DMS53 (cell line): ENCODE measurements at places on chromosomes 16 and 17.

- DNase-seq, result peak; percentile 89
These were observed 30.7 kb upstream of the MED9 start for GRCh38 chr17:17445925-17446665.

- no peak for DNase-seq
These were observed 4.8 kb downstream of the CDK5R1 start for GRCh38 chr17:32491371-32492263.

DNA sequence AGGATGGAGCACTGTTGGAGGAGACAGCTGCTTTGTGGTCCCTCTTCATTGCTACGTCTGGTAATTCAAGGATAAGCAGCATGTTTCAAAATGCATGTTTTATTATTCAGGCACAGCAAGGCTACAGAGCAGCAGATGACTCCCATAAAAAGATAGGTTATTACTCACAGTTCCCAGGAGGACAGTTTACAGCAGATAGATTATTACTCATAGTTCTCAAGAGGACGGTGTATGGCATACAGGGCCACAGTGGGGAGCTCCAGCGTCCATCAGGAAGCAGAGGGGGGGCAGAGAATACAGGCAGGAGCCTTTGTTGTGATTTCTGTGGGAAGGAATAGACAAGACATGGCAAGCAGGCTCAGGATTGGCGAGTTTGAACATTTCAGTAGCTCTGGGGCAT, 72.9 kb downstream of the DNAH9 start:
- DNase-seq, result no peak

DNA sequence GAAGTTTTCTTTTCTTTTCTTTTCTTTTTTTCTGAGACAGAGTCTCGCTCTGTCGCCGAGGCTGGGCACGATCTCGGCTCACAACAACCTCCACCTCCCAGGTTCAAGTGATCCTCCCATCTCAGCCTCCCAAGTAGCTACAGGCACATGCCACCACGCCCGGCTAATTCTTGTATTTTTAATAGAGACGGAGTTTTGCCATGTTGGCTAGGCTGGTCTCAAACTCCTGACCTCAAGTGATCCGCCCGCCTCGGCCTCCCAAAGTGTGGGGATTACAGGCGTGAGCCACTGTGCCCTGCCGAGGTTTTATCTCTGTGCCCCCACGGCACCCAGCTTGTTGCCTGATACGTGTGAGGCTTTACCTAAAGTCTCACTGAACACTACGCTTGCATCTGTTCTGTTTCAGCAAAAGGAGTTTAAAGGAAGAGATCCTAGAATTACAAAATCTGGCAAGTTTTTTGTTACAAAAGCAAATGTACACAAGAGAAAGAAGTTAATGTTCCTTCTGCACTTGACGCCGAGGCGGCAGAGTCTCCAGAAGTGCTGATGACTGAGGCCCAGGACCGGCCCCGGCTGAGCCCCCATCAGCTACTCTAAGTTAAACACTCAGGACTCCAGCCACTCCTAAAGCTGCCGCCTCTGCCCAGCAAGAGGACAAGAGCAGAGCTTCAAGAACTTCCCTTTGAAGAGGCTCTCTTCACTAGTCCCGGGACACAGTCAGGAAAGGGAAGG, 9.2 kb downstream of the ABCA3 start:
- DNase-seq, result no peak

DNA sequence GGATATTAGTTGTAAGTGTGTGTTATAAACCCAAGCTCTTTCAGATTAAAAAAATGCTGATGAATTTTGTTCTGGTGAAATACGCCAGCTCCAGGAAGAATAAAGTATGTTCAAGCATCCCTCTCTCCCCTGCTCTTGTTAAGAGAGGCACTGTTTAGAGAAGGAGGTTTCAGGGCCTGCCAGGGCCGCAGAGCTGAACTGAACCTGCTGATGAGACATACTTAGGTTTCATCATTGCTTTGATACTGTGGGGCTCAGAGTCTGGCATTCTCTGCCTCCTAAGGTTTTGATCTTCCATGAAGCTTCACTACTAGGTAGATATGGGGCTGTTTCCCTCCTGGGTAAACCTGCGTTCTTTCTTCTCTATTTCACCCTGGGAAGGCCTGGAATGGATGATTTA, 175.3 kb upstream of the FAM20A start:
- no peak for DNase-seq

GRCh38 chr16:11410376-11411058, 65.3 kb downstream of the RMI2 start:
- no peak for DNase-seq

GRCh38 chr17:77327181-77327565, 186.4 kb downstream of the SEC14L1 start:
- no peak for DNase-seq

DNA sequence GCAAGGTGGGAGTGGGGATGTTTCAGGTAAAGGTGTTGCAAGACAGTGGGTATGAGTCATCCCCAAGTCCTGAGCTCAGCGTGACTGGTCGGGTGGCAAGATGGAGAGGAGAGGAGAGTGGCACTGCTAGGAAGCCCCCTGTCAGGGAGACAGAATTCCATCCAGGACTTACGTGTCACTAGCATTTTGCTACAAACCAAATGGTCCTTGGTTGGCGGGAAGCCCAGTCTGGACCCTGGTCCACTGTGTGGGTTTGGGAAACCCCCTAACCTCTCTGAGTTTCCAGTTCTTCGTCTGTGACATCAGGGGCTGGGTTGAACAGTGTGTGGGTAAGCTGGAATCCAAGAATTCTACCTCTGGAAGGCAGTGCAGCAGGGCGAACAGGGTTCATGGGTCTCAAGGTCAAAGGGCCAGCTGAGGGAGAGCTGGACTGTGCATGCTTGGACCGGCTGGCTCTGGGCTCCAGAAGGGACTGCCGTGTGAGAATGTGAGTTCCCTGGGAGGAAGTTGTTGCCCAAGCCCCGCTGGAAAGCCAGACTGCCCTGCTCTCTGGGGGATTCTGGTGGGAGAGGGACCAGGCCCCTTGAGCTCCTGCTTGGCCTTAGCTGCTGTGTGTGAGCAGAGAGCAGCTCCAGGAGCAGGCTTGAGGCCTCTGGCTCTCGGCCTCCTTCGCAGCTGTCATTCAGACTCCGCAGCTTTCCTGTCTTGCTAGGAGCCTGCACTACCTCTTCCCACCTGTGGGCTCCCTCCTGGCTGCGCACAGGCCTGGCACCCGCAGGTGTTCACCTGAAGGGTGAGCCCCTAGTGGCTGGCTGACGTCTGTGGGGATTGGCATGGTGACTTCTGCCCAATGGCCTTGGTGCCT, 84.6 kb downstream of the NT5M start:
- peak; percentile 96 for DNase-seq

GRCh38 chr16:20768121-20768520, 4.3 kb downstream of the ACSM3 start:
- DNase-seq, result peak; percentile 6

DNA sequence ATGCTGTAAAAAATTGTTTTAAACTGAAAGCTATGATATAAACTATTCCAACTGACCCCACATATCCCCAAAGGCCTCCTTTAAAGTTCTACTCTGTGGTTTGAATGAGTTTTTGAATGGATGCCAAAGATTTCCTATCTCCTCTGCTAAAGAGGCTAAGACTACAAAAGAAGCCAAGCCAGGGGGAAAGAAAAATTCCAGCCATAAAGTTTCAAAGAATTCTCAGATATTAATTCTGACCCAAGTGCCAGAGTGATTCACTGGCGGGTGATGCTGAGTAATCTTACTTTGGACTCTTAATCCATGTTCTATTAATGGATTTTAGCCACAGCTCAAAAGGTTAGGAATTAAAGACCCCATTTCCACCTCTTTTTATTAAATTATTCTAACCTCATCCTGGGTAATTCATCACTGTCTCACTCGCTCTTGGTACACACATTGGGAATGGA, 60.7 kb downstream of the HS3ST3A1 start:
- no peak for DNase-seq

- DNase-seq, result peak; percentile 18
These were observed 159.8 kb downstream of the COPRS start for GRCh38 chr17:31699281-31699680.
